ENCODE measurements at places on chromosomes 3 and 15.
A peak's percentile ranks its signal among the peaks of the same experiment; 100 is the strongest.

- DNase-seq: peak; percentile 61
Observed at GRCh38 chr3:190003681-190004123, 117.0 kb downstream of the P3H2 start.

- no peak for DNase-seq
Observed at GRCh38 chr3:64919934-64920333, 232.1 kb upstream of the ADAMTS9 start.

DNA sequence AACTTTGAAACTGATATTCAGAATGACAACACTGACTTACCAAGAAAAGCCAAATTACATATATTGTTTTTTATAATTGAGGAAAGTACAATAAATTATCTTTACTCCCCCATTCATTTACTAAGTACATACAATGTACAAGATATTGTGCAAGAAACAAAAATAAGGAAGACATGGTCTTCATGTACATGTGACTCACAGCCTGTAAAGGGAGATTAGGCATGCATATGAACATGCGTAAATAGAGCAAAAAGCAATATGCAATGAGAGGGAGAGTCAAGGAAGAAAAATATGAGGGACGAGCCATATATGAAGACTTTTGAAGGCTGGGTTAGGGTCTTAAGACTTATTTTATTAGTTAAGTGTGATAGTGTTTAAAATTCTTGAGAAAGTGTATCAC lies 258.4 kb downstream of the GBE1 start:
- no peak for DNase-seq

GRCh38 chr15:98733098-98733497 lies 84.8 kb downstream of the IGF1R start:
- DNase-seq: no peak

DNA sequence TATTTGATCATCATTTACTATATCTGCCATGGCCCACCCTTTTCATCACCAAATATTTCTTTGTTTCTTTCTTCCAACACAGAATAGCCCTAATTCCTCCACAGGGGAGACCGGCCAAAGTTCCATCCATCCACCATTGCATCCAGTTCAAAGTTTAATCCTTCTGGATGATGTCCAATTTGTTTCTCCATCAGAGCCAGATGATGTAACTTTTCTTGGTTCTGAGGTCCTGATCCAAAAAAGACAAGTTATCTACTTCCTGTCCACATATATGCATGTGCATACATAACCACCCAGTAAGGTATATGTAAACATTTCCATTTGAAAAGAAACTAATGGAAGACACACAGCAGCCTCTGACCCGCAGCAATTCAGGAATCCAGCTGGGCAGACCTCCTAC lies 237.3 kb downstream of the SHOX2 start:
- no peak for DNase-seq

- no peak for DNase-seq
Observed at GRCh38 chr15:82113106-82113715, 67.4 kb upstream of the MEX3B start.

DNA sequence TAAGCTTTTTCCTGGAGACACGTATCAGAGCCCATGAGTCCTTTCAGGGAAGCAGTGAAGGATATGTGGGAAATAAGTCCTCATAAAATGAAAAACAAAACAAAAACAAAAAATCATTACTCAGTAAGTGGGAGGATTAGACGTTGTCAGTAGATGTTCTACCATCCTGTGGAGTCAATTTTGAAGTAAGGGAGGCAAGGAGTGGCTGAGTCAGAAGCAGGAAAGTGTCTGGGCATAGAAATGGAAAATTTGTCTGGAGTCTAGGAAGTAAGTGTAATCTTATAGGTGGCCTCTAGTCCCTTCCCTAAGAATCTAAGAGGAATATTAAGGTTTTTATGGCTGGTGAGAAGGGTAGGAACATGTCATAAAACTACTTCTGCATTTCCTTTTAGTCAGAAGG lies 339.8 kb upstream of the SEMA6D start:
- DNase-seq: no peak

- DNase-seq: no peak
Observed at GRCh38 chr15:98476559-98476958, 171.8 kb upstream of the IGF1R start.

DNA sequence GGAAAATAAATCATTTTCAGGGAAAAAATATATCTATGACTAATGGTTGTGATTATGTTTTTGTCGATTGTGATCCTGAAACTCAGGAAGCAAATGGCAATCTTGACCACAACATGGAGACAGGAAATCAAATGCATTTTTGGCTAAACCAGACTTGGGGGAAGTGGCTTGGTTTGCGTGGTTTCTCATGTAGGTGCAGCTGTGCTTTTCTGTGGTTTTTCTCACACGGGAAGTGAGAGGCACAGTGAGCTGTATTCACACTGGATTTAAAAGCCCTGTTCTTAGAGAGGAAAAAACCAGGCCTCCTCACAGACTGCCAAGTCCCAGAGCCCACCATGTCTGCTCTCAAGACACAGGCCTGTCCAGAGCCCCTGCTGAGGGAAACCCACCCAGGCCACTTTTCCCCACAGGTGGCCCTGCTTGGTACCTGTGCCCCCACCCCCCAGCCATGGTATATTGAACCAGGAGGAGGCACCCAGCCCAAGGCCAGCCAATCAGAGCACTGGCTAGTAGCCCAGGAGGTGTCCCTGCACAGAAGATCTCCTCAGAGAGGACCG lies 46.1 kb downstream of the BTD start:
- DNase-seq: peak; percentile 93

Measured in GM04503 (cell line).